ENCODE measurements at places on chromosomes 13 and 19.

DNA sequence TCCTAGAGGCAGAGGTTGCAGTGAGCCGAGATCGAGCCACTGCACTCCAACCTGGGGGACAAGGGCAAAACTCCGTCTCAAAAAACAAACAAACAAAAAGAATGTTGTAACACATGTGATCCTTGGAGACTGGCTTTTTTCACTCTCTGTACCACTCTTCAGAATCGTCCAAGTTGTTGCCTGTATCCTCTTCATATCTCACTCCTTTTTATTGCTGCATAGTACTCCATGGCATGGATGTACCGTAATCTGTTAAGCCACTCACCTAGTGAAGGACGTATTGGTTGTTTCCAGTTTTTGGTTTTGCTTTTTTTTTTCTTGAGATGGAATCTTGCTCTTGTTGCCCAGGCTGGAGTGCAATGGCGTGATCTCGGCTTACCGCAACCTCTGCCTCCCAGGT lies 7.0 kb upstream of the CD22 start:
- DNase-seq = no peak

GRCh38 chr19:49453757-49454240 lies 774 bp downstream of the ALDH16A1 start:
- no peak for DNase-seq

- DNase-seq = no peak
Observed at GRCh38 chr19:17112700-17113099, 37.1 kb downstream of the MYO9B start.

DNA sequence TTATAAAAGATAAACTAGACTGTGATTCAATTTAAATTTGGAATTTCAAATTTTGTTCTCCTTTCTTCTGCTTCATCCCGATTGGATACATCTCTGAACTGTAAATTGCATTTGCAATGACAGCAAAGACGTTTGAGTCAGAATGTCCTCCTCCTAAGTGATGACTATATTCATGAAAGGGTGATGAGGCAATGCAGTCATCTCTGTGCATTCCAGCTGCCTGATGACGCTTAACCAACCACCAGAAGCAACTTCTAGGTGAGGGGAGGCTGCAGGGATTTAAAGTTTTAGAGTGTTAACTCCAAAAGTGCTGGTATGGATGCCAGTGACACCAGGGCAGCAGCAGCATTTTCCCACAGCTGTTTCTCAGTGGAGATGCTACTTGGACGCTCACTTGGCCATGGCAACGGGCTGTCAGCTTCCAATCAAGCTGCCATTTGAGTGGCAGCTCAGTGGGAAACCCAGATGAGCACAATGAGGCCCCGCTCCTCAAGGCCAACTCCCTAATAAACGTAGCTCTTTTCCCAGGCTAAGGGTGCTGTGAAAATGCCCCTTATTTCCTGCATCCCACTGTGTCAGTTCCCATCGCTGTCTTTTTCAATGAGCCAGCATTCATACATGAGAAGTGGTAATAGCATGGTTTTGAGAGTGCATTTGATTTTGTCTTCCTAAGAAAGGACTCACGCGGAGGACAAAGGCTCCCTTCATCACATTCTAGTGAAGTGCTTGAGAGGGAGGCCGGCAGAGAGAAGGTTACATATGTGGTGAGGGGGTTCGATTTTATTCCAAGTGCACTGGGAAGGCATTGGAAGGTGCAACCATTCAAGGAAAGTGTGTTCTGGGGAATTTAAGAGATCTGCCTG lies 45.2 kb upstream of the AMER2 start:
- no peak for DNase-seq

DNA sequence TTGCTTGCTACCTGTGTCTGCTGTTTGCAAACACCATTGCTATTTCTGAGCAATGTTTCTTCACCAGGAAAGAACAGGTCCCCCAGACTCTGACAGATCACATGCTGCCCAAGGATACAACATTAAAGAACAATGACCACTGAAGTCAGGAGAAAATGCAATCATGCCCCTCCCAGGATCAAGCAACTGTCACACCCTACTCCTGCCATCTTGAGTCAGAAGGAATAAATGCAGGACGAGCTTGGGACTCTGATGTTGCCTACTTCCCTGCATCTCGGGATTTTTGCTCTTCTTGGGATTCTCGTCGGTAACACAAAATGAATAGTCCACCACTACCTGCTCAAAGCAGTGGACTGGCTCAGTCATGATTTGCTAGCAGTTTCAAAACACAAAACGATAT lies 490.6 kb downstream of the COG6 start:
- DNase-seq = no peak

- DNase-seq = no peak
Observed at GRCh38 chr19:970695-971094, 13.4 kb upstream of the WDR18 start.

- no peak for DNase-seq
Observed at GRCh38 chr19:36081385-36081784, 26.7 kb downstream of the WDR62 start.

DNA sequence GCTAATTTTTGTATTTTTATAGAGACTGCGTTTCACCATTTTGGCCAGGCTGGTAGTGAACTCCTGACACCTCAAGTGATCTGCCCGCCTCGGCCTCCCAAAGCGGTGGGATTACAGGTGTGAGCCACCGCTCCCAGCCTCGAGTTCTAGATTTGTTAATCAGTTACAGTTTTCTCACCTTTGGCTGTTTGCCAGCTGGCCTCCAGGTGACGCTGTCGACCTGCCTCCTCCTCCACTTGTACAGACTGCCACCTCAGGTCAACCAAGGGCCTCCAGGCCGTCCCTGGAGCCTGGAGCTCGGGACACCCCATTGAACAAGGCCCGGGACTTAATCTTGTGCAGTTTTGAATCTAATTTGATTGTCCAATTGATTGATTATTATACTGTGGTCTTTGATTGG lies 45.5 kb downstream of the IER2 start:
- DNase-seq = peak; percentile 30

DNA sequence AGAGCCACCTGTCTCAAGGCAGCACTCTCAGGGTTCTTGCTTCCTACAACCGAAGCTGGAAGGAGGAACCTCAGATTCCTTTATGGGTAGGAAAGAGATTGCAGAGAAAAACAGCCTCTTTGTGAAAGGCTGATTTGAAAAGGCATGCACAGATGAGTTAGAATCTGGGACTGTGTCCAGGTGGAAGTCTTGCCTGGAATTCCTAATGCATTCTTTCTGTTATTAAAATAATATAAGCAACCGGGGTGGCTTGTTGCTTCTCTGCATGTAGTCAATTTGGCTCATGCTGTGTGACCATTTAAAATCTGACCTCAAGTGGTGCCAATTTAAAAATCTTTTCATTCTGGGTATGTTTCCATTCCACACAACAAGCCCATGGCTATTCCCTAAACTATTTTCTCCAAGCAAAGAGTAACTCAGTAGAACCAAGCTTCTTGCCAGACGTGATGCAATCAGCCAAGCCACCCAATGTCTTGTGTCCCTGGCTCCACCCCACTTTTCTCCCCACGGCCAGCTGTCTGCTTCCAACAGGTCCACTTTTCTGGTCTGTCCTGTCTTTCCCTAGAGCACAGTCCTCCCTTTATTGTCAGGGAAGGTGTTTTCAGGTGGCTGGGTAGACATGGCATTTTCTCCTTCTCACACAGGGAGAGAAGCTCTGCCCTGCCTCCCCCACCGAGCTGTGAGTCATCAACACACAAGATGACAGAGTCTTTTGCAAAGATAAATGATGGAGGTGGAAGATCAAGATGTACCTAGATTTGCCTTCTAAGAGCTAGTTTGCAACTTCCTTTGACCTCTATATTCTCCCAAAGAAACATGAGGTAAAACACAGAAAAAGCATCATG lies 394.3 kb downstream of the FOXO1 start:
- DNase-seq = peak; percentile 45

DNA sequence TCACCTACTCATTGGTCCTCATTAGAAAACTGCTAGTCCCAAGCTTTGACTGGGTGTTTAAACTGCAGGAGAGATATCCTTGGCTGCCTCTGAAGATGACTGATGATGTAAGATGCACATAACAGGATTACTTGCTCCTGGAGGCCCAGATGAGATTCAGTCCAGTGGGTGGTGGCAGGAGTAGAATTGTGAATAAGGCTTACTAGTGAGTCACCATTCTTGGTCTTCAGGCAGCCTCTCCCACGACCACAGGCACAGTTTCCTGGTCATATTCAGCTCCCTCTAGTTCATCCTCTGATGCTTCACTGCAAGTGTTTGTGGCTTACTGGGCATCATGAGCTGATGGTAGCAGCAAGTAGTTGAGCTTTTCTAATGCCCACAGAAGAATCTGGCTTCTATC lies 12.1 kb downstream of the SERTM1 start:
- DNase-seq = no peak

- DNase-seq = no peak
Observed at GRCh38 chr13:107518780-107519179, 696.6 kb downstream of the LIG4 start.

GRCh38 chr19:2488405-2488941 lies 12.5 kb downstream of the GADD45B start:
- no peak for DNase-seq

GRCh38 chr13:24086642-24087041 lies 73.9 kb upstream of the SPATA13 start:
- DNase-seq = no peak

DNA sequence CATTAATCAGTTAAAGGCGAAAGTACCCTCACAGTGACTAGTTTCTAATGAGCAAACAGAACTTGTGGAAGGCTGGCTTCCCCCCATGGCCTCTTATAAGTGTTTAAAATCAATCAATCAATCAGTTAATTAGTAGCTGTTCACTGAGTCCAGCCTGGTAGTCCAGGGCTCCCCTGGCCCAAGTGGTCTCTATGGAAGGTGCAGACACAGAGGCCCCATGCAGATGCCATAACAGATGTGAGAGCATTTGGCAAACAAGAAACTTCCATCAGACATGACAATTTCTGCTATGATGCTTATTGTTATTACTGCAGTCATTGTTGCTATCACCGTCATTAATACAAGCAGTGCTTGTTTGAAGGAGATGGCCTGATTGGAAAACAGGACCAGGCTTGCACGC lies 179.0 kb upstream of the TSHZ3 start:
- no peak for DNase-seq

- peak; percentile 37 for DNase-seq
Observed at GRCh38 chr19:45591004-45591637, 6.5 kb upstream of the OPA3 start.

- DNase-seq = no peak
Observed at GRCh38 chr13:95588721-95589120, 36.2 kb downstream of the CLDN10 start.

DNA sequence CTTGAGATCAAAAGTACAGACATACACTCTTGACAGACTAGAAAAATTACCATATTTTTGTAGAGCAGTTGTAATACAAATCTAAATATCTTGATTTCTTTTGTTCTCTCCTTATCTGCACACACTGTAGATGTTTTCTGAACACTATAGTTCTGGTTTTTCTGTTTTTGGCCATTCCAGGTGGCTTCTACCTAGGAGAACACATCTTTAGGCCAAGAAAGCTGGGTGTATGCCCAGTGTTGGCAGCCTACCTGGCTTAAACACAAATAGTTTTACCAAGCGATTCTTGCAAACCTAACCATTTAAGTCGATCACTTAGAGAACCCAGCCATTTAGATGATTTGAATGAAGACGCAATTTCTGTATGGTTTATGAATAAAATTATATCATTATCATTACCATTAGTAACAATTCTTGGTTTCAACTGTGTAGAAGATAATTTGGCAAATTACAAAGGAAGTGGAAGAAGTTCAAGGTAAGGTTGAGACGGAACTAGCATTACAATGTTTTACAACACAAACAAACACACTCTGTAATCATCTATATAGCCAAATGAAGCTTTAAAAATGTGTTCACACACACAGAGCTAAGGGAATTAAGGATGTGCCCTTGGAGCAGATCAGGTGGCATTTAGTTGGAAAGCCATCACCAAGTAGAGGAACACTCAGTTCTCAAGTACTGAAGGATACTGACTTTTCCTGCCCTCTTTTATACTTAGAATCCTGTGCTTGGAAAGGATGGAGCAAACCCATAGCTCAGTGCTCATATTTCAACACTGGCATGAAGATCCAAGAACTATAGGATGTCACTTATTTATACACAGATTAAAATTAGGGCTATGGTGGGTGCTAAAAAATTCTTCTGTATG lies 36.2 kb downstream of the ERCC5 start:
- no peak for DNase-seq

GRCh38 chr13:22505489-22505888 lies 675.3 kb upstream of the SGCG start:
- no peak for DNase-seq

GRCh38 chr19:39752390-39752789 lies 14.6 kb upstream of the CLC start:
- peak; percentile 15 for DNase-seq

DNA sequence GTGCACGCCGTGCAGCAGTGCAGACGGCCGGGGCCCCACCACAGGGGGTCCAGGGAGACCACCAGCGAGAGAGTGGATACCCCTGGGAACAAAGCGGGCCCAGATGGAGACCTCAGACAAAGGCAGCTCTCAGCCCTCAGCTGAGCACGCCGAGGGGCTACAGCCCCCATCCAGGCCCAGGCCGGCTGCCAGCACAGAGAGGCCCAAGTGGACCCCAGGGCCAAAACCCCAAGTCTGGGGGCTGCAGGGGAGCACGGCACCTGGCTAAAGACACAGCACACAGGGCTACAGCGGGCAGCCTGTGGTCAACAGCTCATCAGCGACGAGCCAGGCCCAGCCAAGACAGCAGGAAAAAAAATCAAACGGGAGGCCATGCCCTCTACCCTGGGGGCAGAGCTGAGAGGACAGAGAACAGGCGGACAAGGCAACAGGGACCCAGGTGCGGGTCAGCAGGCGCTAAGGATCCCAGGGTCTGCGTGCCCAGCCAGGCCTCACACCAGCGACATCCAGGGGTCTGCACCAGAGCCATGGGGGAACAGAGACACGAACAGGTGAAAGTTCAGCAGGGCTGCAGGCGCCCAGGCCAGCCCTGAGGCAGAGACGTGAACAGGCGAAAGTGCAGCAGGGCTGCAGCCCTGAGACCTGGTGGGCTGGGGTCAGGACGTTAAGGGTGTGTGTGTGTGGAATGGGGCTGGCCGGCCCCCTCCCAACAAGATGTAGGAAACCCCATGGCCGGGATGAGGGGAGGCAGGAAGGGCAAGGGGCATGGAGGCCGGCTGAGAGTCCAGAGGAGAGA lies 34.3 kb downstream of the RASA3 start:
- no peak for DNase-seq

DNA sequence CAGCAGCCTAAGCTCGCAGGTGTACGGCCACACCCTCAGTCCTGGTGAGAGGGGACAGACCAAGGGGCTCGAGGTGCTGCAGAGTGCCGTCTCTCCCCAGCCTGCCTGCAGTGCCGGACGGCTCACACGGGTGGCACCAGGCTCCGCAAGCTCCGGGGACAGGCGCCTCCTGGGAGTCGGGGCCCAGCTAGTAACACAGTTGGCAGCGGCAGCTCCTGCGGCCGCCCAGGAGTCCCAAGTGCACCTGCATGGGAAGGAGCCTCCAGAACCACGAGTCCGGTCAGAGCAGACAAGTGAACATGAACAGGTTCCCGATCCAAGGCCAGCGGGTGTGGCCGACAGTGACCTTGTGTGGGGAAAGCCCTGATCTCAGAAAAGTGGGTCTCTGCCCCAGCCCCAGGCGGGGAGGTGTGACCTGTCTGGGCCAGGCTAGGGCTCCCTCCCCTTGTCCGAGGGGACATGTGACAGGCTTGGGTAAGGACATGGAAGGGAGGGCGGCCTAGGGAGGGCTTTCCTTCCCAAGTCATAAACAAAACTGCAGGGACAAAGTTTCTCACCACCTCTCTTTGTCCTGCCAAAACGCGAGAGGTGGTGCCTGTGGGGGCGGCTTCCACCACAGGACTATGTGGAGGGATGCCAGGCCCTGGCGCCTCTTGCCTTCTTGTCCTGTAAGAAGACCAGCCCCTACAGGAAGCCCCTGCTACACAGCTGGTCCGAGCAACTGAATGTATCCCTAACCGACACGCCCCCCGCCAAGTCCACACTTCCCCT lies 46.5 kb downstream of the MLLT1 start:
- DNase-seq = no peak

- DNase-seq = no peak
Observed at GRCh38 chr19:41564515-41565378, 11.2 kb upstream of the CEACAM21 start.

Measured in T-helper 2 cell treated with Interferon-gamma antibody and Interleukin-4, amounts not matched to agents 5 μg/mL and 100 μg/mL, for 36 hours (primary cell).